Right hindlimb (tissue), 1 donor: ENCODE measurements at places on chromosomes 7 and 10.
A peak's percentile ranks its signal among the peaks of the same experiment; 100 is the strongest.

- DNase-seq, result no peak
These were observed 38.9 kb upstream of the ADARB2 start for GRCh38 chr10:1776127-1776662.

DNA sequence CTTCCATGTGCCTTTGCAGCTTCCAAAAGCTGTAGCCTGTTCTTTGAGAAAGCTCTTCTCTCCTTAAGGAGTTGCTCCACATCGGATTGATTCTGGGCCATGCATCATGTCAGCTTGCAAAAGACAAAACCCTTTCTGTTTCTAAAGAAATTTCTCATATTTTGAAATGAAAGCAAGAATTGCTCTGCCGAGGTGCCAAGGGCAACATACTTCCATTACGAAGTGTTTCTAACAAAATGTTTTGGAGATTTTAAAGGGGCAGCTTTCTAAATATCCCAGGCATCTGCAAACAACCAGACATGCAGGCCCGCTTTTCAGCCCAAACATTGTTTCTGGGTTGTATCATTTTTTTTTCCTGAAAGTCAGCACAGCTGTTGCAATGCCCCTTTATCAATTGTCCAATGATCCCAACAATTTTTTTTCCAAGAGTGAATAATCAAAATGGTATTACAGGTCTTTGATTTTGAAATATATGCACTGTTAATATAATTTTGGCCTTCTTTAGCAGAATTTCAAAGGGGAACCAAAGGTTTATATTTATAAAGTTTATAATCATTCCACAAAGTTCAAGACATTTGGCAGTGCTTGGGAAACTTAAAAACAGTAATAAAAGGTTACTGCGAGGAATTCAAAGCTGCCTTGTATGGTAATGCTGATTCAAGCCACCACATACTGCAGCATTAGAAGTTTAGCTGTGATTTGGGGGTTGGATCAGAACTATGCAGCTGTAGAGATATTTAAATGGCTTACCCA is 61.0 kb downstream of the TES start:
- DNase-seq, result no peak

DNA sequence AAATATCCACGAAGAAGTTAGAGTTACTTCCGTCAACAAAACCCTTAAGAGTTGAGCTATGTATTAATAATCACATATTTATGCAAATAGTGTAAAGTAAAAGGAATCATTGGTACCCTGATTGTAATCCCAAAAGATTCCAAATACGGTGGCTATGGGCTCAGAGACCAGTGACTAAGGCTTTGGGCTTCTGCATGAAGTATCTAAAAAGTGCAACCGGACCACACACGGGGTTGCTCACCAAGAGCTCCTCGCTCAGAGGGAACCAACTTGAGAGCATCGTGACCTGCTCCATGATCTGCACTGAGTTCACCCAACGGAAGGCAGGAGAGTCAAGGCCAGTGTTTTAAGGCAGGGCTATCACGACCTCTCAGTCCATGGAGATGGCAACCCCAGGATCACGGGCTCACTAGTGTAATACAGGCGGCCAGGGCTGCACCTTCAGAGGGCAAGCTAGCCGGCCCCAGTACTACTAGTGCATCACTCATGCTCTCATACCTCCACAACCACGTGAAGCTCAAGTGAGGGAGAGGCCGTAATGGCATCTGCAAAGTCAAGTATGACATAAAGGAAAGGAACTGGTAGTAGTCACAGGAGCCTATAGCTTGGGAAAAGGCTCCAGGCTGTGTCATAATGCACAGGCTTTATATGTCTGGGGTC is 77.1 kb upstream of the CAMK2B start:
- DNase-seq, result no peak

DNA sequence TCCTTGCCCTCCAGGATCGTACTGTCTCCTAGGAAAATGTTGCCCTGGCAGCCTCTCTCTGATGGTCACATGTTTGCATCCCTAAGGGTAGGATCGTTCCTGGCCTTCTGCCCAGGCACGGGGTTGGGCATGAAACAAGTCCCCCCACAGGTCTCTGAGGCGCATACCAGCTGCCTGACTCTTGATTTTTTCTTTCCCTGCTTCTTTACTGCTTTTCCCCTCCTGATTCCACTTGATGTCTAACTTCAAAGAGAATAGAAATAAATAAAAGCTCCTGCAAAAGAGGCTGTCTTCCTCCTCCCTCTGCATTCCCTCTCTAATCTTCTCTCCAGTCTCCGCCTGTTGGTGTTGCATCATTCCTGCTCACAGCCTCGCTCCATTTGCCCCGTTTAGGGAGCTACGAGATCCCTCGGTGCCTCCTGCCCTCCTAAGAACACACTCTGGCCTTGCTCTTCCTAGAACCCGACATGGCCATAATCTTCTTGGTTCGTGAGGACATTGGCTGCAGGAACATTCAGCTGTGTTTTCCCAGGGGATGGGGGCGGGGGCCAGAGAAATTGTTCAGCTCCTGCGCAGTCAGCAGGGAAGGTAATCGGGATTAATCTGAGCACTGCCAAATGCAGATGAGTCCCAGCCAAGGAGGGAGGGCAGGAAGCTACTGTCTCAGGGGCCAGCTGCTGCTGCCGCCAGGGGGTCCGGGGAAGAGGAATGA is 26.0 kb downstream of the LEP start:
- peak; percentile 79 for DNase-seq

- DNase-seq, result no peak
These were observed 23.4 kb downstream of the ACSM6 start for GRCh38 chr10:95217476-95217875.

DNA sequence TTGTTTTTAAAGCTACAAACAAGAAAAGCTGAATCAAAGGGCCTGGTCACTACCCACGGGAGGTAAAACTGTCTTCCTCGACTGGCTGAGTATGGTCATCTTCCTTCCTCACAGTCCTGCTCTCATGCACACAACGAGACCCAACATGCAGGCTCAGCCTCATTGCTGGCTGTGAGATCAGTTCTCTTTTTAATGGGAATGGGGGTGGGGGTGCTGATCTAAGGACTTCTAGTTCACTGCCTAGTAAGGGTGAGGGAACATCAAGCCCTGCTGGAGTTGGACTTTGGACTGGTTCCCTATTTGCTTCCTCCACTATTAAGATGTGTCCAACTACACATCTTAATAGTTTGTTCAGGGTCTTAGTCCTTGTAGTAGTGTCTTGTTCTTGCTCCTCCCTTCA is 48.2 kb downstream of the ABCB4 start:
- no peak for DNase-seq

DNA sequence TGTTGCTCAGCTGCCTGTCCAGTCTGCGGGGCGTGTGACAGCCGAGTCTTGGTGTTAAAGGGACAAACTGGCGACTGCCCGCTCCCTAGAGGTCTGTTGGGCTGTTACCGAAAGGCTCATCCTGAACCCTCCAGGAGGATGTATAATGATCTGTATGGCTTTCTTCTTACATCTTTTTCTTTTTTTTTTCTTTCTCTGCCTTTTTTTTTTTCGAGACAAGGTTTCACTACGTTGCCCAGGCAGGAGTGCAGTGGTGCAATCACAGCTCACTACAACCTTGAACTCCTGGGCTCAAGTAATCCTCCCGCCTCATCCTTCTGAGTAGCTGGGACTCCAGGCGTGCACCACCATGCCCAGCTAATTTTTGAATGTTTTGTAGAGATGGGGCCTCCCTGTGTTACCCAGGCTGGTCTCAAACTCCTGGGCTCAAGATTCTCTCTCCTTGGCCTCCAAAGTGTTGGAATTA is 857 bp downstream of the INTS15 start:
- no peak for DNase-seq

GRCh38 chr7:88002617-88003016 is 68.6 kb downstream of the ADAM22 start:
- no peak for DNase-seq

DNA sequence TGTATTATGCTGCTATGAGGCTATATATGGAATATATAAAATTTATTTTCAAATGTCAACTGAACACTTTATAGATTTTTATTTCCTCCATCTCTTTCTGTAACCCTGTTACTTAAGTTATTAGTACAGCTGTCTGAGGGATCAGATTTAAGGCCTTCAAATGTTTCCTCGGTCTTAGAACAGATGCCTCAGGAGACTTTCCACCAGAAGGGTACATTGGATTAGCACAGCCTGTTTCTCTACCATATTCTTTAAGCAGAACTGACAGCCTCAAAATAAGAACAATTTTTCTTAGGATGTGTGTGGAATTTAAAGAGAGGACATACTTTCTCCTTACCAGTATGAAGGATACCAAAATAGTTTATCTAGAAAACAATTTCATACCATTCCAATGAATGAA is 53.0 kb upstream of the HGF start:
- no peak for DNase-seq

DNA sequence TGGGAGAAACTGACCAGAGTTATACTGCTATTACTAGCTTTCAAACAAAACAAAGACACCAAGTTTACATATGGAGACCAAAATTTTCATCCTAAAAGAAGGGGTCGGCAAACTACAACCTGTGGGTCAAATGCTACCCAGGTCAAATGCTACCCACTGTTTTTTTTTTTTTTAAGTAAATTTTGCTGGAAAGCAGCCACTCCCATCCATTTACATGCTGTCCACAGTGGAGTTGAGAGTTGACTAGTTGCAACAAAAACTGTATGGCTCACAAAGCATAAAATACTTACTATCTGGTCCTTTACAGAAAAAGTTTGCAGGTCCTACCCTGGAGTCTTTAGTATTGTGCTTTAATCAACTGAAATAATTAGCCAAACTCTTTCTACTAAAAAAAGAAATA is 91.4 kb downstream of the SIRT1 start:
- DNase-seq, result no peak

DNA sequence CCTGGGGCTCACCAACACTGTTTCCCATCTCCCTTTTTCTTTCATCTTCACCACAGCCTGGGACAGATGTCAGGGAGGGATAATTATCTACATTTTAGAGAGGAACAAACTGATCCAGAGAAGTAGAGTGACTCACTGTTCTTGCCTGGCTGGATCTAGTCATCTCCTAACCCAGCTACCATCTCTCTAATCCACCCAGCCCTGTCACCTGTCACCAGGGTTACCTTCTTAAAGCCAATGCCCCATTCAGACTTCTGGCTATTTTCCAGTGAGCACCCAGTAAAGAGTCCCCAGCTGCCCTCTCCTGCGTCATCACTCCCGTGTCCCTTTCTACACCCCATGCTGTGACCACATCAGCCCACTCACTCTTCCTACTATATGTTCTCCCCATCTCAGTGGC is 68.4 kb upstream of the DUSP5 start:
- no peak for DNase-seq

- no peak for DNase-seq
These were observed 131.8 kb downstream of the TES start for GRCh38 chr7:116342125-116342524.

DNA sequence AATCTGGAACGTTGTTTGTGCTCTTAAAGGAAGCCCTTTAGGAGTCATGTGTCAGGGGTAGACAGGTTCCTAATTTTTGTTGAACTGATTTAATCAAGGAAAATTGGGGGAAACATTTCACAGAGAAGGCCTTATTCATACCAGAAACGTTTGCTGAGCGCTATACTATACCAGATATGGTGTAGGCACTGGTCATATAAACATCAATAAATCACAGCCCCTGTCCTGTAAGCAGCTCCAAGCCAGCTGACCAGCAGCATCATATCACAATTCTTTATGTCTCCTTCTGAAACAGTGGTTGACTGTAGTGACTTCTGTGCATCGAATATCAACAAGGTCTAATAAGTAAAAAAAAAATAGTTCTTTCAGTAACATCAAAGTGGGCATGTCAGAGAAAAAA is 1.1 kb downstream of the TMEM178B start:
- no peak for DNase-seq

DNA sequence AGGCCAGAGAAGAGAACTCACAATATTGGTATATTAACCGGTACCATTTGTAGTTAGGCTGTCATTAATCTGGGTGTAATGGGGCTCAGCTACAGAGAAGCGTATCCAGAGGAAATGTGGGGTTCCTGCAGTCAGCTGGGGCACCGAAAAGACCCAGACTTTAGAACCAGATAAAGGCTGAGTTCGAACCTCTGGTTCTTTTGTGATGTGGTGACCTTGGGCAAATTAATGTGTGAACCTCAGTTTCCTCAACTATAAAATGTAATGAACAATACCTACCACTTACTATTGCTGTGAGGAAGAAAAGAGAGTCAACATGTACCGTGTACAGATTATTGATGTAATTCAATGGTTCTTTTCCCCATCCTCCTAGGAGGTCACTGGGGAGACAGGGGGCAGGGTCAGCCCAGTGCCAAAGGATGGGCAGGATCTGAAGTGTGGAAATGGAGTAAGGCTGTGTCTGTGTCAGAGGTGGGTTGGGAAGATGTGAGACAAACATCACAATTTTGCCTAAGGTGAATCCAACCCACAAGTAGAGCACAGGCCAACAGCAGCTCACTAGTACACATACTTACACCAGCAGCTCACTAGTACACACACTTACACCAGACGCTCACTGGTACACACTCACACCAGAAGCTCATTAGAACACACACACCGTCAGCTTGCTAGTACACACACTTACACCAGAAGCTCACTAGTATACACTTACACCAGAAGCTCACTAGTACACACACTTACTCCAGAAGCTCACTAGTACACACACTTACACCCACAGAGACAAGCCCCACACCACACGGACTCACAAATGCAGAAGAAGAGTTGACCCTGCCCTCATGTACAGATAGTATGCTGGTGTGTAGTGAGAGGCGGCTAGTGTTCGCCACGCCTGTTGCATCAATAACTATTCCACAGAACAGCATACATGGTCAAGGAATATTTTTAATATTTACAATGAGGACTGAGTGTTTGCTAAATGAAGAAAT is 28.0 kb downstream of the PRSS2 start:
- DNase-seq, result no peak

DNA sequence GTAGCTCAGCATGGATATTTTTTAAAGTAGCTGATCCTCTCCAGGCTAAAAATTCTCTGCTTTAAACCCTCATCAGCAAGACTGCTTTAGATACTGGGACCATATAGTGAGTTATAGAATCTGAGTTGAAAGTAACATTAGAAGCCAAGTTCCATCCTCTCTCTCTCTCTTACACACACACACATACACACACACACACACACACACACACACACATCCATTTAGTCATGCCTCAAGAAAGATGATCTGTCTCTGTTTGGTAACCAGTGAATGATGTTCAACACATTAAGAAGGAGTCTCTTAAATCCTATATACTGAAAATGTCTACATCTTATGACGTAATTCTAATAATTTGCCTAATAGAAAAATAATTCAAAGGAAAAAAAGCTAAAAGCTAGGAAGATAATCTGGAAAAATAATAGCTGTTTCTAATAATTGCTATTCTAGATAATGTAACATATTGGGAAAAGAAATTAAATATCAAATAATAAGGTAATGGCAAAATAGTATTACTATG is 16.9 kb upstream of the ATP6V0A4 start:
- DNase-seq, result no peak
